ENCODE measurements at places on chromosomes 11 and 22. TPM values are rescaled to one million over a fixed set of nuclear protein-coding genes. Genes with fewer than 3 reads are reported as not detected.

Gene ZNF70
- total RNA-seq: 5.8 TPM

Gene GRK3
- 33.0 TPM for total RNA-seq

Gene EIF1AD
- total RNA-seq: 18.4 TPM

Gene OR5D13
- total RNA-seq: not detected

Gene CENATAC
- total RNA-seq: 37.5 TPM

Gene ASPHD2
- total RNA-seq: 3.7 TPM

Gene POLD3
- 16.8 TPM for total RNA-seq

Gene POU2AF1
- total RNA-seq: 0.40 TPM

Gene ELF5
- not detected for total RNA-seq

Gene NDUFA6
- total RNA-seq: 125 TPM

Gene MRPL17
- 46.2 TPM for total RNA-seq

GRCh38 chr11:13970986-13971385, 8.5 kb downstream of the SPON1 start:
- peaks cover 15% of the 10 kb centered on the region for H3K4me1 ChIP-seq
- DNase-seq: no peak
- H3K27me3 ChIP-seq: no peaks in the 10 kb centered on the region
- no peaks in the 10 kb centered on the region for H3K36me3 ChIP-seq

- H3K4me3 ChIP-seq: no peak overlapping the region
- no peaks in the 10 kb centered on the region for H3K36me3 ChIP-seq
- peaks cover 25% of the 10 kb centered on the region for H3K4me1 ChIP-seq
- DNase-seq: no peak
- H3K27me3 ChIP-seq: no peaks in the 10 kb centered on the region
Observed at GRCh38 chr22:23499845-23500500, 80.1 kb downstream of the IGLL1 start.

DNA sequence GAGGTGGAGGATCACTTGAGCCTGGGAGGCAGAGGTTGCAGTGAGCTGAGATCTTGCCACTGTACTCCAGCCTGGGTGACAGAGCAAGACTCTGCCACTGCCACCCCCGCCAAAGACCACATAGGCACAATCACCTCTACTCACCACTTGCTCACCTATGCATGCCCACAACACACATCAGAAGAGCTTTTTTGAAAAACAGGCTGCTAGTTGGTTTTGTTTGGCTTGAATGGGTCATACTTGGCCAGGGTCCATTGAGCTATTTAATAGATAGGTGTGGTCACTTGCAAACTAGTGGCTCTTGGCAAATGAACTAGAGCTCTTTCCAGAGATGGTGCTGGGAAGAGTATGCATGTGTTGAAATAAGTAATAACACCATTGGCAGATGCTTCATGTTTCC, 80.1 kb downstream of the EMSY start:
- no peak overlapping the region for H3K4me3 ChIP-seq
- peaks cover 8% of the 10 kb centered on the region for H3K36me3 ChIP-seq
- no peaks in the 10 kb centered on the region for H3K27me3 ChIP-seq
- H3K27ac ChIP-seq: no peak overlapping the region
- no peaks in the 10 kb centered on the region for H3K4me1 ChIP-seq

- DNase-seq: no peak
- H3K27ac ChIP-seq: peak overlapping the region; percentile 99
- peaks cover 45% of the 10 kb centered on the region for H3K4me1 ChIP-seq
- H3K4me3 ChIP-seq: peak overlapping the region; percentile 73
Observed at GRCh38 chr22:46069521-46070214, 80.7 kb upstream of the PPARA start.

DNA sequence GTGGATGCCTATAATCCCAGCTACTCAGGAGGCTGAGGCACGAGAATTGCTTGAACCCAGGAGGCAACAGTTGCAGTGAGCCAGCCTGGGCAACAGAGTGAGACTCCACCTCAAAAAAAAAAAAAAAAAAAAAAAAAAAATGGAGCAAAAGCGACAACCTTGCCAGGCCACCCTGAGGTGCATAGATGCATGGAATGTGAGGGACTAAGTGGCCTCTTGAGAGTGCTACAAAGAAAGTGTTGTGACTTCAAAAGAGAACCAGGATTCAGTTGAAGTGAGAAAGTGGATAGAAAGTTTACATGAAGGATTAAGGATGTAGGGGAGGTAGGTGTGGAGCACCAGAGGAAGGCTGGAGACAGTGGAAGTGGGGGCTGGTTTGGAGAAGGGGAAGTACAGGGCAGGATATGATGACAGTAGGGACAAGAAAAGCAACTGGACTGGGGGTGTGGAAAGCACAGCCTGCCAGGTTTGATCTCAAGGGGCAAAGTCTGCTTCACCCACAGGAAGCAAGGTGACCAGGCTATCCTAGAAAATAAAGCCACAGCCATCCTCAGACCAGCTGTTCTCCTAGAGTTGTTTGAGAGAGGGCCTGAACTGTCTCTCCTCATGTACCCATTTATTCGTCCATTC, 36.0 kb upstream of the OLFML1 start:
- H3K36me3 ChIP-seq: no peaks in the 10 kb centered on the region
- H3K4me1 ChIP-seq: peaks cover 7% of the 10 kb centered on the region
- no peak for DNase-seq
- no peaks in the 10 kb centered on the region for H3K27me3 ChIP-seq

DNA sequence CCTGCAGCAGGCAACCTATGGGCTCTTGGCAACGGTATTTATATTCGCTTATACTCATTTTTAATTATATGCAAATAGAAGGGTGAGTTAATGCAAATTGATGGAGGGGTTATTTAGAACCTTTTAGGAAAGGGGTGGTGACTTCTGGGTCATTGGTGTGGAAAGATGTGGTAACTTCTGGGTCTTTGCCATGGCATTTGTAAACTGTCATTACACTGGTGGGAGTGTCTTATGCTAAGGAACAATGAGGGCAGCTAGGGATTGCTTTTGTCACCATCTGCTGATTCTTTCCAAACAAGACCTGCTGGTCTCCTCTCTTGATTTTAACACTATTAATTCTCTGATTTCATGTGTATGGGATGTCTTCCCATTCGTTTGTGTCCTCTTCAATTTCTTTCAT, 11.7 kb upstream of the KAT5 start:
- H3K27ac ChIP-seq: no peak overlapping the region
- peaks cover 3% of the 10 kb centered on the region for H3K27me3 ChIP-seq
- no peaks in the 10 kb centered on the region for H3K36me3 ChIP-seq
- no peak for DNase-seq

- H3K4me3 ChIP-seq: no peak overlapping the region
- H3K4me1 ChIP-seq: peaks cover 14% of the 10 kb centered on the region
- no peaks in the 10 kb centered on the region for H3K27me3 ChIP-seq
- no peak overlapping the region for H3K27ac ChIP-seq
- H3K36me3 ChIP-seq: no peaks in the 10 kb centered on the region
Observed at GRCh38 chr11:65152122-65152521, 17.8 kb upstream of the SYVN1 start.

- no peak for DNase-seq
- no peaks in the 10 kb centered on the region for H3K27me3 ChIP-seq
- H3K4me1 ChIP-seq: peaks cover 35% of the 10 kb centered on the region
- no peak overlapping the region for H3K27ac ChIP-seq
Observed at GRCh38 chr22:48709976-48710375, 1117.7 kb downstream of the BRD1 start.

- no peak overlapping the region for H3K4me3 ChIP-seq
- H3K4me1 ChIP-seq: peaks cover 18% of the 10 kb centered on the region
- no peaks in the 10 kb centered on the region for H3K27me3 ChIP-seq
- no peak for DNase-seq
- no peak overlapping the region for H3K27ac ChIP-seq
Observed at GRCh38 chr22:29870574-29870973, 12.4 kb upstream of the MTMR3 start.

- H3K4me3 ChIP-seq: no peak overlapping the region
- no peak for DNase-seq
- H3K36me3 ChIP-seq: peaks cover 71% of the 10 kb centered on the region
- peaks cover 7% of the 10 kb centered on the region for H3K27me3 ChIP-seq
- H3K4me1 ChIP-seq: peaks cover 56% of the 10 kb centered on the region
Observed at GRCh38 chr11:1751531-1751921, 1.1 kb upstream of the IFITM10 start.

DNA sequence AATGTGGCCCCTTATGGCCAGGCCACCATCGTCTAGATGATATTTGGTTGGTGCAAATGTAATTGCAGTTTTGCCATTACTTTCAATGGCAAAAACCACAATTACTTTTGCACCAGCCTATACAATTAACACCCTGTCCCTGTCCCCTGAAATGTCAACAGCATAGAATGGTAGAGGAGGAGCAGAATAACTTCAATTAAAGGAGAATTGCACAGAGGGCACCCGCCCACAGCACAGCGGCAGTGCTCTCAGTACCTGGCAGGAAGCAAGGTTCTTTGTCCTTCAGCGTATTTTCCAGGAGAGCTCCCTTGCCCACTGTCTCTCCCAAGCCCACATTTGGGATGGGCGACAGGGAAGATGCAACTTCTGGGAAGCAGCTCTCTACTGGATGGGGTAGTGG, 115.3 kb downstream of the TRIM29 start:
- no peaks in the 10 kb centered on the region for H3K27me3 ChIP-seq
- H3K4me1 ChIP-seq: no peaks in the 10 kb centered on the region
- DNase-seq: no peak
- no peak overlapping the region for H3K4me3 ChIP-seq

GRCh38 chr22:30390974-30391691, 3.9 kb upstream of the RNF215 start:
- no peaks in the 10 kb centered on the region for H3K36me3 ChIP-seq
- peaks cover 27% of the 10 kb centered on the region for H3K4me1 ChIP-seq
- no peaks in the 10 kb centered on the region for H3K27me3 ChIP-seq
- DNase-seq: no peak
- no peak overlapping the region for H3K4me3 ChIP-seq
- H3K27ac ChIP-seq: no peak overlapping the region

GRCh38 chr11:7677796-7678201, 4.5 kb upstream of the CYB5R2 start:
- no peak for DNase-seq
- peaks cover 22% of the 10 kb centered on the region for H3K27me3 ChIP-seq
- no peaks in the 10 kb centered on the region for H3K36me3 ChIP-seq
- H3K4me1 ChIP-seq: peaks cover 12% of the 10 kb centered on the region
- no peak overlapping the region for H3K27ac ChIP-seq

DNA sequence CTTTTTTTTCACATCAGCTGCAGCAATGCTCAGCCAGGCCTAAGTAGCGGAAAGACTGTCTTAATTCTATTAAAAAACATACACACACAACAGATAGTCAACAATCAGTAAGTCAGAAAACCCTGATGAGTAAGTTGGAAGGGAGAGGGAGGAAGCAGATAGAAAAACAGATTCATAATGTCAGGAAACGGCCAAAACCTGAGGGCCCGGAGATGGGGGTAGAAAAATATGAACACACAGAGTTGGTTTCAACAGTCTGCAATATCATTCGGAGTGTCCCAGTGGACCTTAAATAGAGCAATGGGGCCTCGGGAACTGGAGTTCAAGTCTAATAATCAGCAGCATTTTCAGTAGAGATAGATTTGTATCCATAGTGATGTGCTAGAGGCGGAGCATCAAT, 14.8 kb downstream of the LRRC55 start:
- no peak overlapping the region for H3K4me3 ChIP-seq
- no peaks in the 10 kb centered on the region for H3K36me3 ChIP-seq
- H3K4me1 ChIP-seq: no peaks in the 10 kb centered on the region
- H3K27ac ChIP-seq: no peak overlapping the region

DNA sequence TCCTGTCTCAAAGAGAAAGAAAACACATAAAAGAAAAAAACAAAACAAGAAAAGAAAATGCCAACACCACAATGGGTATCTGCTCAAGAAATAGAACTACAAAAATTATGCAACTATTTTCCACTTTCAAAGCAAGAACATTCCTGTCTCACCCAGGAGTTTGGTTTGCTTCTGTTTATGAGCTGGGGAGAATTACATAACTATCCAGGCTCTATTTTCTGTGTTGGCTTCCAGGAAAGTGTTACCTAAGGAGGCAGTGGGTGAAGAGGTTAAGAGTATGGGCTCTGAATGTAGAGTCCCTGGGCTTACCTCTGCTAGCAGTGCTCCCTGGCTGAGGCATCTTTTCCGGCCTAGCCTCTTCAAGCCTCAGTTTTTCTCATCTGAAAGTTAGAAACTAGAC, 426.7 kb downstream of the MIAT start:
- H3K27me3 ChIP-seq: peaks cover 5% of the 10 kb centered on the region
- DNase-seq: no peak
- no peak overlapping the region for H3K4me3 ChIP-seq

DNA sequence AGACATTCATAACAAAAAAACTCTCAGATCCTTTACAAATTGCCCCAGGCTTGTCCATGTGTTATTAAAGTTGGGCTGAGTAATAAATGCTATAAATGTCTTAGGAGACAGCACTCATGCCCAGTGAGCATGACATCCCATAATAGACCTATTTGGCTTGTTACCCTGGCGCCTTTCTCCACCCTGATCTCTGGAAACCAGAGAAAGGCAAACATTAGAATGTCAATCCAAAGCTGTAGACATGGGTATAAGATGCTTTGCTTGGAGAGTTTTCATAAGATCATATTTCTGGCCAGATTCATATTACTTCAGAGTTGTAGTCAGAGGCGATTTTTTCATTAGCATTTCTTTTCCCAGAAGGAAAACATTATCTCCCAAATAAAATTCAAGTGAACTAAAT, 161.3 kb upstream of the UBASH3B start:
- DNase-seq: no peak
- no peak overlapping the region for H3K27ac ChIP-seq
- H3K27me3 ChIP-seq: no peaks in the 10 kb centered on the region
- H3K36me3 ChIP-seq: no peaks in the 10 kb centered on the region

DNA sequence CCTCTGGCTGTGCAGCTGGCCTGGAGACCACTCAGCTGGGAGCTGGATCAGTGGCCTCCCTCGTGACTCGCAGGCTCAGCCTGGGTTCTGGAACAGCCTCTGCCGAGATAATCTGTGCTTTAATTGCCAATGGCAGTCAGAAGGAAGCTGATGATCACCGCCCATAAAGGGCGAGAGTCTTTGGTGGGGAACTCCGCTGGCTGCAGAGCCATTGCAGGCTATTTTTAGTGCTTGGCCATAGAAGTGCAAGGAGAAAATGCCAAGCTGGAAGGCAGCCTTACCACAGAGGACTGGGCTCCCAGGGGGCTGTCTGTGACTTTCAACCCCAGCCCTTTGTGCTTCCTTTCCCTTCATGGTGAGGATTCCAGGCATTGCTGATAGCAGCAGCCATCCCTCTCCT, 62.2 kb upstream of the TENM4 start:
- no peak overlapping the region for H3K4me3 ChIP-seq
- H3K4me1 ChIP-seq: peaks cover 6% of the 10 kb centered on the region
- peak overlapping the region; percentile 55 for H3K27ac ChIP-seq
- DNase-seq: no peak
- no peaks in the 10 kb centered on the region for H3K27me3 ChIP-seq

DNA sequence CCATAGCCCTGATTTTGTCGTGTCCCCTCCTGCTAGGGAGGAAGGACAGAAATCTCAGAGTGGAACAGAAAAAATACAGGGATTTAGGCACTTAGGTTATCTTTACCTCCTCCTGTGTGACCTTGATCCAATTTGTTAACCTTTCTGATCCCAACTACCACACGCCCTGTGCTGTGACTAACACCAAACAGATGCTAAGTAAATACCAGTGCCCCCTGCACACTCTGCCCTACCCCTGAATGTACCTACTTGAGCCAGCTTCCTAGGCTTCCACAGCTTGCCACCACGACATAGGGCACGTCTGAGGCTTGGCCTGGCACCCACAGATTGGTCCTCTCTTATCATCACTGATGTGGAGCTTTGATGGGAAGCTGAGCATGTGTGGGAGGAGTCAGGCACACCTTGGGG, 9.2 kb downstream of the MYO18B start:
- DNase-seq: no peak
- no peak overlapping the region for H3K27ac ChIP-seq
- H3K27me3 ChIP-seq: peaks cover 7% of the 10 kb centered on the region

GRCh38 chr11:66604155-66604554, 11.2 kb downstream of the CCS start:
- H3K4me3 ChIP-seq: no peak overlapping the region
- peaks cover 60% of the 10 kb centered on the region for H3K36me3 ChIP-seq
- no peak overlapping the region for H3K27ac ChIP-seq
- H3K4me1 ChIP-seq: peaks cover 35% of the 10 kb centered on the region
- H3K27me3 ChIP-seq: no peaks in the 10 kb centered on the region
